Hair follicle dermal papilla cell (primary cell): ENCODE measurements at places on chromosomes 13 and 19. TPM values are rescaled to one million over a fixed set of nuclear protein-coding genes. Genes with fewer than 3 reads are reported as not detected.

CPB2 gene
- not detected in 2 replicates for total RNA-seq

SIGLEC8 gene
- not detected in 2 replicates for total RNA-seq

SPPL2B gene
- total RNA-seq = 29.3 and 36.0 TPM in 2 replicates

GFY gene
- not detected in 2 replicates for total RNA-seq

IGFL1 gene
- not detected in 2 replicates for total RNA-seq

PSG3 gene
- not detected in 2 replicates for total RNA-seq

CERS1 gene
- total RNA-seq = 0.49 and 0.65 TPM in 2 replicates

ZNF221 gene
- total RNA-seq = 13.1 and 14.4 TPM in 2 replicates

CLASRP gene
- total RNA-seq = 20.9 and 33.2 TPM in 2 replicates

PSPN gene
- total RNA-seq = 0.97 and 2.9 TPM in 2 replicates

STAP2 gene
- 3.1 and 4.9 TPM in 2 replicates for total RNA-seq

ZNF730 gene
- 0.36 and 1.3 TPM in 2 replicates for total RNA-seq

HCN2 gene
- 2.4 and 2.9 TPM in 2 replicates for total RNA-seq

BEST2 gene
- not detected in 2 replicates for total RNA-seq

POSTN gene
- 26.4 and 116 TPM in 2 replicates for total RNA-seq

FOXA3 gene
- total RNA-seq = not detected in 2 replicates

LYPD5 gene
- total RNA-seq = 0.24 and 0.65 TPM in 2 replicates

AMER2 gene
- total RNA-seq = not detected in 2 replicates

MEGF8 gene
- 25.3 and 35.7 TPM in 2 replicates for total RNA-seq

TPP2 gene
- total RNA-seq = 55.7 and 72.2 TPM in 2 replicates

BST2 gene
- 15.1 and 31.6 TPM in 2 replicates for total RNA-seq

HSPBP1 gene
- 23.4 and 28.8 TPM in 2 replicates for total RNA-seq

KANK2 gene
- 378 and 380 TPM in 2 replicates for total RNA-seq

CRLF1 gene
- 0.36 and 0.49 TPM in 2 replicates for total RNA-seq

HCST gene
- total RNA-seq = 0.81 TPM in 1 of 2 replicates, not detected in the other

TINCR gene
- total RNA-seq = under 0.01 TPM in 2 replicates

LIM2 gene
- not detected in 2 replicates for total RNA-seq

ZNF763 gene
- total RNA-seq = 0.81 and 0.85 TPM in 2 replicates

SGCG gene
- 0.32 and 0.36 TPM in 2 replicates for total RNA-seq

CBLC gene
- total RNA-seq = 0.36 TPM in 1 of 2 replicates, not detected in the other

DOCK9 gene
- 35.7 and 54.7 TPM in 2 replicates for total RNA-seq

ZNF681 gene
- total RNA-seq = 0.61 and 0.65 TPM in 2 replicates

SPART gene
- 85.0 and 89.4 TPM in 2 replicates for total RNA-seq

NANOS3 gene
- total RNA-seq = 0.49 TPM in 1 of 2 replicates, not detected in the other

DIAPH3 gene
- total RNA-seq = 8.4 and 9.4 TPM in 2 replicates

PSG11 gene
- total RNA-seq = 0.97 TPM in 1 of 2 replicates, not detected in the other

IGLON5 gene
- total RNA-seq = not detected in 2 replicates
